Suppressor macrophage treated with lipopolysaccharide for 4 hours (primary cell): ENCODE measurements at places on chromosomes 1 and 21.

- DNase-seq: no peak
These were observed 297.8 kb downstream of the RRAGC start for GRCh38 chr1:38561725-38562124.

DNA sequence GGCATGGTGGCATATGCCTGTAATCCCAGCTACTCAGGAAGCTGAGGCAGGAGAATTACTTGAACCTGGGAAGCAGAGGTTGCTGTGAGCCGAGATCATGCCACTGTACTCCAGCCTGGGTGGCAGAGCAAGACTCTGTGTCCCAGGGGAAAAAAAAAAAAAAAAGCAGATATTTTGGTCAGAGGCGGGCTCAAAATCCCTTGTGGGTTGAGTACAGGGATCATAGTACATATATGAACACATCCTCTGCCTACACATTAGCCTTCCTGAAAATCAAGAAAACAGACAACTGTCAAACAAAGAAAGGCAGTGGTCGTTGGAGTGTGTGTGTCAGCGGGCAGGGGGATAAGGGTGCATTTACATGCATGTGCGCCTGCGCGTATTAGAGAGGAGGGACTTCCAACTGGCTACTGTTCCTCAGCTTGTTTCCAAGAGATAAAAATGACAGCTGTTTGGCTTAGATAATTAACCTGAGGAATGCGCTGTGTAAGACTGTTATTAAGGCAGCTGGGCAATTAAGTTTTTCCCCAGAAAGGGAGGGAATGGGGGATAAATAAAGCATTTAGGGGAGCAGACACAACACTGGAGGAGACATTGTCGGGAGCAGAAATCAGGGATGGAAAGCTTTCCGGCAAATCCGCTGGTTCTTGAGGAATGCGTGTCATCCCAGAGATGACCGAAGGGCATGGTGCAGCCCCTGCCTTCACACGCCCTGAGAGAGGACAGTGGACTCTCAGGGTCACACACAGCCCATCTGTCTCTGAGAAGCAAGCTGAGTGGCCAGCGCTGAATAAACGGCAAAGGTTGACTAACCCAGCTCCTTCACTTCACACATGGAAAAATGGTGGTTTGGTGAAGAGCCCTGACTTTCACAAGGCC, 6.4 kb downstream of the LAMB3 start:
- no peak for DNase-seq

GRCh38 chr21:19120591-19120990, 717.0 kb upstream of the TMPRSS15 start:
- DNase-seq: no peak

GRCh38 chr21:36859744-36860501, 106.5 kb downstream of the HLCS start:
- peak; percentile 81 for DNase-seq

DNA sequence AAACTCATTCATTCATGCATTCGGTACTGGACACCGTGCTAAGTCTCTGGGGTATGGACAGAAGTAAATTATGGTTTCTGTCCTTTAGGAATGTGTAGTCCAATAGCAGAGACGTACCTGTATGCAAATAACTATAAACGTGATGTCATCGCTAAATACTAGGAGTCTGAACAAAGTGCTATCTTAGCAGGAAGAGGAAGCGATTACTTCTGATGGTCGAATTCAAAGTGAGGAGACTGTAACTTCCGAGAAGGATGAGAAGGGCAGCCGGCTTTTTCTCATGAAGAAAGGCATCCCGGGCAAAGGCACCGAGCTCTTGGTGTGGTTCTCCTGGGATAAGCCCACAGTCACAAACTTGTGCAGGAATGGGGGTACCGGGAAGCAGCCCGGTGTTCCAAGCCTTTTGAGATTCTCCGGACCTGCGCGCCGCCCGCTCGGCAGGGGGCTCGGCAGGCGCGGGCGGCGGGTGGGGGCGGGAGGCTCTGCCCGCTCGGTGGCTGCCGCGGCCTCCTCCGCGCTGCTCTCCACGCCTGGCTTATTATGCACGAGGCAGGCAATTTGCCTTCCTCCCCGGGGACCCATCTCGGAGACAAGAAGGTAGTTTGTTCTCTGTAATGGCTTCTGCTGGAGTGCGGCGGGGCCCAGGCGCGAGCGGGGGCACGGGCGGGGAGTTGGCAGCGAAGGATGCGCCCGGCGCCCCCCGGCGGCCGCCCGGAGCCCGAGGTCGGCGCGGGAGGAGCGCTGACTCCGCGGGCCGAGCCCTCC, 67.5 kb upstream of the CD1D start:
- peak; percentile 30 for DNase-seq

- no peak for DNase-seq
These were observed 13.8 kb downstream of the GALNT2 start for GRCh38 chr1:230080822-230081221.

- DNase-seq: no peak
These were observed 153.4 kb downstream of the KCNT2 start for GRCh38 chr1:196454792-196455191.

GRCh38 chr1:155651861-155652661, 36.5 kb downstream of the YY1AP1 start:
- DNase-seq: no peak

- no peak for DNase-seq
These were observed 72.7 kb upstream of the NBPF4 start for GRCh38 chr1:108316545-108316944.

DNA sequence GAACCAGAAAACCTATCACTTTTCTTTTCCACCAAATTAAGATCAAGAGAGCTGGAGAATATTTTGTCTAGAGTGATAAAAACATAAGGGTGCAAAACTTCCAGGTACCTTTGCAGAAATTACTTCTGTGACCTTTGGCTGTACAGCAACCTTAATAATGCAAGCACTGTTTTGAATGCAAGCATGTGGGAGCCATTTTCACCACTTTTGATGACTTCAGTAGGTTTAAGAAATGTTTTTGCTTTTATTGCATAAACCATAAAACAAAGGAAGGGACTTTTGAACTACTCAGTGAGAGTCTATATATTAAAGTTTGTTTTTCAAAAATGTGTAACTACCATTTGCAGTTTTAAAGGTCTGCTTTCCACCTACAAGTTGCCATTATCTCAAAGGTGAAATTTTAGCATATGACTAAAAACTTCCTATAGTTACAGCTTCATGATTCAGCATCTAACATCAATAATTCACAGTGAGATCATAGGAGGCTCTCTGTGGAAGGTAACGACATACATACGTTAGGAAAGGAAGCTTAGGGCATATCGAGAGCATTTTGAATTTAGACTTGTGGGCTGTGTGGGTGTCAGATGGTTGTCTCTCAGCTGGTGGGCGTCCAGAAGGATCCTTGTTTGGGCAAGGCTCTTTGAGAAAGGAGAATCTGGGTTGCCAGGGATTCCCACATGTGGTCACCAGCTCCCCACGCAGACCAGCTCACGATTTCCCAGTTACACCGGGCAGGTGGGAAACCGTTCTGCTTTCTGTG, 1.1 kb upstream of the GADD45A start:
- DNase-seq: peak; percentile 66

- DNase-seq: no peak
These were observed 94.1 kb downstream of the SIK1 start for GRCh38 chr21:43332861-43333297.

DNA sequence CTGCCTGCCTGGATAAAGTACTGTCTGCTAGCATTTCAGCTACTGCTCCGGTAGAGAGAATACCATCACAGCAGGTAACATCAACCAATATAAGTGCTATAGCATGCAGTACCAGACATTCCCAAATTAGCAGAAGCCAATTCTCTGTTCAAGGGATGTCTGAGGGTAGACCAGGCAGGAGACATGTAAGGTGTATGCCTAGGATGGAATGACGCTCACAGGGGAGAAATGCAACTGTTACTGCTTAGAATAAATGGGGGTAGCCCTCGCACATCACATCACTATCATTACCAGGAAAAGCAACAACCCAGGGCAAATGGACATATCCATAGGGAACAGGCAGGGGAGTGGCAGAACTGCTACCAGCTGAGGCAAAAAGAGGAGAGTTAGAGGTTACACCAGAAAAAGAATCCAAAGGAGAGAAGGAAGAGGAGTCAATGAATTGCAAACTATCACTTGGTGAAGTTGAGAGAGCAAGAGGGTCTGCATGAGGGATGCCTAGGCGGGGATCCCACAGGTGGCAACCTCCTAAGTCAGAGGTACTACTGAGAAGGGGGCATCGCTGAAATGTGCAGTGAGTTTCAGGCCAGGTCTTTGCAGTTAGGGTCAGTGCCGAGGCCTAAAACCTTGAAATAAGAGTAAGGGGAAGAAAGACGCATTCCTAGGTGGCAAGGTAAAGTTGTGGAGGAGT, 1.1 kb downstream of the UBE2Q1 start:
- DNase-seq: no peak

GRCh38 chr1:109739738-109740614, 862 bp downstream of the GSTM3 start:
- peak; percentile 77 for DNase-seq

- DNase-seq: no peak
These were observed 109.9 kb downstream of the LYPLAL1 start for GRCh38 chr1:219283541-219283940.

DNA sequence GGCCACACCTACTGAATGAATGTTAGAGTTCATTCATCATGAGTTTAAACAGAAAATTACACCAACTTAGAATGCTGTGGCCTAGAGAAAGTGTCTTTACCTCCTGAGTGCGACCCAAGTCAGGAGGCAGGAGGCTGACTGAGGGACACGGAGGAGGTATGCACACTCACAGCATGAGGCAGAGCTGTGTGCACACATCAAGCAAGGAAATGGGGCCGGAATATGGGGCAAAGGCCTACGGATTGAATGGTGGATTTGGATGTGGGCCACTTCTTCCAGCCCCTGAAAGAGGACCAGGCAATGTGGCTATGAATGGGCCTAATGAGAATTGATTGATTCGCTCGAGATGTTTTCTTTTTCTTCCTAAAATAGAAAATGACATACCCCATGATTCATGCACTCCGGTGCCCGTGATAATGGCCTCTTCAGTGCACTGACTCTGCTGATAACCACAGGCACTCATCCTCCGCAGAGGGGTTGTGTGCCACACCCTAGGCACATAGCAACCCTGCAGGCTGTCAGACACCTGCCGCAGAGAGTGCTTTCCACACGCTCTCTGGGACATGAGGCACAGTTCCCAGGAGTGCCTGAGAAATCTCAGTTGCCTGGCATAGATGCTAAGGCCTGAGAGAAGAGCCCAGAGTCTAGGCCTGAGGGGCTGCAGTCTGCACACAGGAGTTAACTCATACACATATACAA, 155.5 kb downstream of the GLUL start:
- no peak for DNase-seq

- peak; percentile 17 for DNase-seq
These were observed 90.0 kb upstream of the CAMK1G start for GRCh38 chr1:209493559-209493958.

DNA sequence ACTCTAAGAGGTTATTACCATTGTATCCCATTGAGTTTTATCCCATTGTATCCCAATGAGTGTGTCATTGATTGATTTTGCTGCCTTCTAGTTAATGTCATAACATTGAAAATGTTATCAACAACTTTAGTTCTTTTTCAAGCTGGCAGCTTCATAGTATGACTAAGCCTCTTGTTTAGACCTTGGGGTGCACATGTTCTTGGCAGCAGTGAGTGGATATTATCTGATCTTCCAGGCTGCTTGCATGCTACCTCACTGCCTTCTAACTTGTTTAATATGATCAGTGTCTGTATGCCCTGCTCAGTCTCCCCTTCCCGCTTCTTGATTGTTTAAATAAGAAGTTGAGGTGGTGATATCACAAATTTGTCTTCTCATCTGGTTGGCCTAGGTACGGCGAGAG, 24.6 kb downstream of the NTPCR start:
- no peak for DNase-seq

DNA sequence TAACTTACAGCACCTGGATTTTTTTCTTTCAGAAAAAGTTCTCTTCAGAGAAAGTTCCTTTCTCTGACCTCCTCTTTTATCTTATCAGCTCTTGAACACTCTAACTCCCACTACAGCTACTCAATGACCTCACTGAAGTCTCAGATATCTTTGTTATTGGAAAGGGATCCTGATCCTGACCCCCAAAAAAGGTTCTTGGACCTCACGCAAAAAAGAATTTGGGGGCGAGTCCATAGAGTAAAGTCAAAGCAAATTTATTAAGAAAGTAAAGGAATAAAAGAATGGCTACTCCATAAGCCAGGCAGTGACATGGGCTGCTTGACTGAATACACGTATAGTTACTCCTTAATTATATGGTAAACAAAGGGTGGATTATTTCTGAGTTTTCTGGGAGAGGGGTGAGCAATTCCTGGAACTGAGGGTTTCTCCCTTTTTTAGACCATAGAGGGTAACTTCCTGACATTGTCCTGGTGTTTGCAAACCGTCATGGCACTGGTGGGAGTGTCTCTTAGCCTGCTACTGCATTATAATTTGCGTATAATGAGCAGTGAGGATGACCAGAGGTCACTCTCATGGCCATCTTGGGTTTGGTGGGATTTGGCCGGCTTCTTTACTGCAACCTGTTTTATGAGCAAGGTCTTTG, 44.2 kb downstream of the WDR64 start:
- DNase-seq: no peak

DNA sequence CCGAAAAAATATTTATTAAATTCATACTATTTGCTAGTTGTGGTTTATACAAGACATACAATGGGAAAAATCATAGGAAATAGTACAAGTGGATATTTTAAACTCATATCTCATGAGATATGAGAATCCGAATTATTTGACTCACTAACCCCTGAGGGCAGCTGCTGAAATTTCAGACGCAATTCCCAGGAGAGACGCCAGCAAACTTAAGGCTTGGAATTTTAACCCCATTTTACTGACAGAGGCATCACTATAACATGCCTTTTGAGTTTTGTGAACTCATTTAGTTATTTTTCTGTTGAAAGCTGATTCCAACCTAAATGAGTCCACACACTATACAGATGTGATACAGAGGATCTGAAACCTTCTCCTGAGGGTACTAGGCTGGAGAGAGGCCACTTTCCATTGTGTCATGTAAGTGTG, 5.9 kb upstream of the MROH9 start:
- no peak for DNase-seq

- DNase-seq: no peak
These were observed 120.7 kb downstream of the ITSN1 start for GRCh38 chr21:33762803-33763581.

GRCh38 chr1:69991644-69992043, 213.7 kb downstream of the LRRC40 start:
- DNase-seq: no peak

DNA sequence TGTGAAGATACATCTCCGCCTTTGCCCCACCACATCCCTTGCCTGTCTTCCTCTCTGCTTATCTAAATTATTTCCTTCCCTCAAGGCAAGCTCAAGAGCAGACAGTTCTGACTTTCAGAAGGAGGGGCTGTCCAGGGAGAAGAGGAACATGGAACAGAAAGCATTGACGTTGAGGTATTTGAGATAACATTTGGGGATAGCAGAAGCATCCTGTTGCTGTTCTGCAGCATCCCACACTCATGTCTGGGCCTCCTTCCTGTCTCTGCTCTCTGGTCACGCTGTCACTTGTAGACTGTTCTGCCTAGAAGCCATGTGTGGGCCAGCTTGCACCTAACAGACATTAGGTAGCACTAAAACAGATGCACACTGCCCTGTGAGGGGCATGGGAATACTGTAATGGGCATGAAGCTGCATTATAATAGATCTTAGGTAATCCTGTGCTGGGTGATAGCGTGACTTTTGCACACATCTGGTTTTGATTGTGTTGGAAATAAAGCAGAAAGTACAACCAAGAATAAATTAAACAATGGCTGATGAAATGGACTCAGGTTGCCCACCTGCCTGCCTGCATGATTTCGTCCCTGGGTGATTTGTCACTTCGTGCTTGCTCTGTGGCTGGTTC, 660 bp upstream of the RD3 start:
- no peak for DNase-seq
